ENCODE measurements at places on chromosomes 12 and 14.

DNA sequence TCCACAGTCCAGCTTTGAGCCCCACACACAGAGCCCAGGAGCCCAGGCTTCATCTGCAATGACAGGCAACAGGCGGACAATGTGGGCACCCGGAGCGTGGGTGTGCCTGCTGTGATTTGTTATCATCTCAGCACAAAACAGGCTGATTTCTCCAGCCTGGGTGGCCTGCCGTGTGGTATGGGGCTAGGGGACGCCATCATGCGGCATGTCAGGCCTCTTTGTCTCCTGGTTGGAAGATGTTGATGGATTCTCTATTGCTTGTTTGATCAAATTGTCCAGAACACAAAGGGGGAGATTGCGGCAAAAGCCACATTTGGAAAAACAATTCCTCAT is 147.1 kb downstream of the KIF26A start:
- no peak for DNase-seq

- DNase-seq = no peak
Measured at GRCh38 chr14:90540437-90540836, 143.6 kb downstream of the CALM1 start.

- DNase-seq = no peak
Measured at GRCh38 chr14:58785701-58786100, 147.9 kb downstream of the DACT1 start.

GRCh38 chr12:67469666-67470065 is 178.9 kb upstream of the DYRK2 start:
- no peak for DNase-seq

GRCh38 chr12:130920119-130920703 is 33.5 kb upstream of the ADGRD1 start:
- DNase-seq = no peak

GRCh38 chr12:51891843-51892242 is 3.9 kb downstream of the ANKRD33 start:
- no peak for DNase-seq

GRCh38 chr12:109232731-109233130 is 76.4 kb downstream of the FOXN4 start:
- DNase-seq = no peak

DNA sequence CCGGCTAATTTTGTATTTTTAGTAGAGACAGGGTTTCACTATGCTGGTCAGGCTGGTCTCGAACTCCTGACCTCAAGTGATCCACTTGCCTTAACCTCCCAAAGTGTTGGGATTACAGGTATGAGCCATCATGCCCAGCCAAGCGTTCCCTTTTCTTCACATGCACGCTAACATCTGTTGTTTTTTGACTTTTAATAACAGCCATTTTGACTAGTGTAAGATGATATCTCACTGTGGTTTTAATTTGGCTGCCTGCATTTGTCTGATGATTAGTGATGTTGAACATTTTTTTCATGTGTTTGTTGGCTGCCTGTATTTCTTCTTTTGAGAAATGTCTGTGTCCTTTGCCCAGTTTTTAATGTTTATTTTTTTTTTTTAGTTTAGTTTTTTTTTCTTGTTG is 10.2 kb upstream of the YARS2 start:
- DNase-seq = peak; percentile 2

DNA sequence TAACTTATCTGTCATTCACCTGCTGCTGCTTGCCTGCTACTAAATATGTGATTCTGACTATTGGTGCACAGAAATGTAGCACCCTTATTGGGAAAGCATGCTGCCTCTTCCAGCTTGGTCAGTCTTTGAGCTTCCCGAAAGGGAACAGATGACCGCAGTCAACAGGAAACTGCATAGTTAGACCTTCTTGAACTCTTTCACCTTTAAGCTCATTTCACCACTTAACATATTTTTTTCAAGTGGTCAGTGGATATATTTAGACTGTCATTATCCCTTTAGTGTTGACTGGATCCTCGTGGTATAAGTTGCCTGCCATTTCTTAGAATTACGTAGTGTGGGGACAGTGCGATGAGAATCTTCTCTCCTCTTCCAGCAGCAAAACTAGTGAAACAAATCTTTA is 224.9 kb downstream of the FBXL14 start:
- DNase-seq = no peak

GRCh38 chr14:104579507-104579906 is at the start of gene C14orf180:
C14orf180 (plus strand) TSS chr14:104579764; CDS start chr14:104586431, 6,667 bp downstream.
- no peak for DNase-seq

- peak; percentile 82 for DNase-seq
Measured at GRCh38 chr12:12032851-12033797, 37.6 kb upstream of the BCL2L14 start.

DNA sequence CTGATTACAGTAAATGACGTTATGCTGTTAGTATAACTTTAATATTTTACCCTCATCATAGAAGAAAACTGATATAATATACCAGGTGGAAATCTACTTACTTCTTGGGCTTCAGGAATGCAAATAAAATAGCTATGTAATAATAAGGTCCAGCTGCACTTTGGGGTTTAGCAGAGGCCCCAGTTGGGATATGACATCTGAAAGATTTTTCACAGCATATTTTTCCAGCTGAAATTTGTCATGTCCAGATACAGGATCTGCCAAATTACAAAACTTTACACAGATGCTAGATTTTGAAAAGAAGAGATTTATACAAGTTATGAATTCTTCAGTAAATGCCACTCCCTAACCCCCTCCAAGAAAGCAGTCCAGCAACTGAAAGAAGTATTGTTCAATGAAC is 29.2 kb upstream of the DCN start:
- DNase-seq = no peak

Measured in EH (cell line).